NCI-H748 treated with DMSO at 0.1 percent for 48 hours (cell line): ENCODE measurements at places on chromosomes 2 and 18.
A peak's percentile ranks its signal among the peaks of the same experiment; 100 is the strongest.

GRCh38 chr2:66582104-66582986, 147.4 kb downstream of the MEIS1 start:
- DNase-seq = no peak

- DNase-seq = no peak
These were observed 25.3 kb upstream of the RPL31 start for GRCh38 chr2:100976645-100977391.

DNA sequence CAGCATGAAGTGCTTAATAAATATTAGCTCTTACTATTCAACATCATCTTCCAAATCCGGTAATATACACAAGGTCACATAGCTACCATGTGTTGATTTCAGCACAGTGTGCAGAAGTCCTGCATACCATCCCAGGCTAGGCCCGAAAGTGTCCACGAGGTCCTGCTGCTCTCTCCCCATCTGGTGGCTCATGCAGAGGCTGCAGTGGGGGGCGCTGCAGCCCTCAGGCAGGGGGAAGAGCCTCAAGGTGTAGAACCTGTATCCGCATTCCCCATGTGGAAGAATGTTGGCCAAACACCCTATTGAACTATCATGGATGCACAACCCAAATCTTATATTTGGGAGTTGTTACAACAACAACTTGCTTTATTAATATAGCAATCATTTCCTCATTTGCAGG, 88.5 kb downstream of the ST6GAL2 start:
- DNase-seq = no peak

- DNase-seq = no peak
These were observed 30.8 kb downstream of the TBC1D8 start for GRCh38 chr2:101120124-101120996.

- no peak for DNase-seq
These were observed 27.1 kb downstream of the DAPL1 start for GRCh38 chr2:158822193-158822592.

DNA sequence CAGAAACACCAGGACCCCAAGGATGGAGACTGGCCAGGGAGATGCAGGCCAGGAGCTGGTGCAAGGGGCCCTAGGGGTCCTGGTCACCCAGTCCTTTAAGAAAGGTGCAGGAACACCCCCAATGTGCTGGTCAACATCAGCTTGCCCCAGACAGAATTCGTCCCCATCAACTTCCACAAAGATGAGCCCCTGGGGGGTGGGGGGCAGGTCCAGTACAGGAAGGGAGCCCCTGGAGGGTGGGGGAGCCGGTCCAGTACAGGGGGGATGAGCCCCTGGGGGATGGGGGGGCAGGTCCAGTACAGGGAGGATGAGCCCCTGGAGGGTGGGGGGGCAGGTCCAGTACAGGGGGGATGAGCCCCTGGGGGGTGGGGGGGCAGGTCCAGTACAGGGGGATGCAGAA, 160.7 kb upstream of the SALL3 start:
- DNase-seq = no peak

DNA sequence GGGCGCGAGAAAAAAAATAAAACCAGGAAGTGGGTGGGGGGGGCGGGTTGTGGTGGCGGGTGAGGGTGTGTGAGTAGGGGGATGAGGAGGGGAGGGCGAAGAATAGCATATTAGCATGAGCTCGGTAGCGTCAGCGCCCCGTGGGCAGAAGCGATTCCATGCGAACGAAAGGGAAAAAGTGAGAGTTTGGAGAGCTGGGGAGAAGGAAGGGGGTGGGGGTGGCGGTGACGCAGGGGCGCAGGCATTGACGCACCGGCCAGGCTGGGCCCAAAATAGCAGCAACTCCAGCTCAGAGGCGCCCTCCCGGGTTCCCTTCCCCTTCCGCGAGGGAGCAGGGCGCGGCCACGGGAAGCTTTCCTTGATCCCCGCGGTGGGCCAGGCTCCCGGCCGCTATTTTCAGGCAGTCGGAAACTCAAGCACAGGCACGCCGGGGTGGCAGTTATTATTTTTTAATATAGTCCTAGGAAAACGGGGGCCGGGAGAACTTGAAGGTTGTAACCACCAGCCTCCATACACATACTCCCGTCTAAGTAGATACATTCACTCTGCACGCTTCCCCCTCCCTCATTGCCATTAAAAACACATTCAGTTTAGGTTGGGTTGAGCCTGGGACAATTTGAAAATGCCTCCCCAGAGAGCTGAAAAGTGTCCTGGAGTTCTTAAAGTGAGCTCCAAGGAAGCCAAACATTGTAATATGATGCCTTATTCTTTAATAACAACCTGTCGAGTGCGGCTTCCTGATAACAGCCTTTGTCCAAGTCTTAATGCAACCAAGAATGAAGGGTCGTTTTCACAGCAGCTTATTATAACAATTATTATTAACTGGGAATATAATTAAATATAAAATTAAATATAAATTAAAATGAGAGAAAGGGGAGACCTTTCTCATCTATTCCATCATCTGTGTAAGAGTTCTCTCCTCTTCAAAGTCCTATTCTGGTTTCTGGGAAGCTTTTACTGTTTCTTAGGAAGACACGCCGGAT, 2.3 kb upstream of the NR4A2 start:
- peak; percentile 68 for DNase-seq

GRCh38 chr2:231613331-231613662, 20.6 kb downstream of the TEX44 start:
- no peak for DNase-seq

DNA sequence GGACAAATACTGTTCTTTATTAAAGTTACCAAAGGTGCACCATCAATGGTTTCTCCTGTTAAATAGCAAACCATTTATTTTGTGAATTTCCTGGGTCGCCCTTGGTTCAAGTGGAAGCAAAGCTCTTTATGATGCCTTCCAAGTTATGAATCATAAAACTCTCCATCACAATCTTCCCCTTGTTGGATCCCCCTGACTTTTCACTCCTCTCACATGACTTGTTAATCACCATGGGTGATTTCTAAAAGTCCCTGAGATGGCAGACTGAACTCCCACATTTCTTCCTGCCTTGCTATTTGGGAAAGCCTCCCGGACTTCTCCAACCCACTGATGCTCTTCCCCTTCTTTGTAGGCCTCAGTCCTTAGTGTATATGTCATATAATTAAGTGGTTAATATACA, 176.0 kb downstream of the THADA start:
- DNase-seq = no peak

- no peak for DNase-seq
These were observed 160.0 kb downstream of the DNAH6 start for GRCh38 chr2:84676295-84676694.

- no peak for DNase-seq
These were observed 279.3 kb downstream of the CDH20 start for GRCh38 chr18:61612517-61612916.

GRCh38 chr2:82837588-82838304, 1621.3 kb downstream of the SUCLG1 start:
- DNase-seq = no peak

- no peak for DNase-seq
These were observed 123.5 kb upstream of the FOSL2 start for GRCh38 chr2:28269019-28269784.

- no peak for DNase-seq
These were observed 78.3 kb downstream of the CMPK2 start for GRCh38 chr2:6787376-6787775.

DNA sequence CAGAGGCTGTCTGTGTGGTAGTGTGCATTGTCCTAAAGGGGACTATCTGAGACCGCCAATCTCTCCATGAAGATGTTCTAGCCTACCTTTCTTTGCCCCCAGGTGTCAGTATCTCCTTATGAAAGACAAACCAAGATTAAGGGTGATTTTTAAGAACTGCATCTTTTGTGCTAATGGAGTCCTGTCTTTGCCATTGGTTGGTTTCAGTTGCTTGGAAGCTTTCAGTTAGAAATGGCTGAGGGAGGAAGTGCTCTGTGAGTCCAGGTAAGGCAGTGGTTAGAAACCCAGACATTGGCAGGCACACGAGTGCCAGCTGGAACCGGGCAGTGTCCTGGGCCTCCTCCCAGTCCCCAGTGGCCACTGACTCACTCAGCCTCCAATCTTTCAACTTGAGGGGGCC, 111.3 kb downstream of the DOCK10 start:
- DNase-seq = no peak

GRCh38 chr2:145431181-145431951, 911.4 kb upstream of the ZEB2 start:
- peak; percentile 99 for DNase-seq

GRCh38 chr18:42330296-42330695, 375.3 kb downstream of the PIK3C3 start:
- no peak for DNase-seq
